ENCODE measurements at places on chromosomes 2 and 18. TPM values are rescaled to one million over a fixed set of nuclear protein-coding genes. Genes with fewer than 3 reads are reported as not detected.

DNA sequence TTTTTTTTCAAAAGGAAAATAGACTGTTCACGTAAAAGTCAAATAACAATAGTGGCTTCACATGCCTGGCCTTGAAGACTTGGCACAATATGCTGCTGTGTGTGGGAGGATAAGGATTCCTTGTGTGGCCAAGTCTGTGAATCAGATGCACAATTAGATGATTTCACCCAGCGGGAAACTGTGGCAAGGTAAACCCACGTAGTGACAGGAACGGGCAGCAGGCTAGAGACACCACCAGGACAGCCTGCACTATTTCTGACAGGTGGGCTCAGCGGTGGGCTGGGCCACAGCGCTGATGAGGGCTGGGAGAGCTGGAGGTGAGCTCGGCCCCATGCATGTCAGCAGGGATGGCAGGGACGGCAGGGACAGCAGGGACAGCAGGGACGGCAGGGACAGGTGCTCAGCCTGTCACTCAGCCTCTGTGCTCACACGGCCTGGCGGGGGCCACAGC lies 21.6 kb downstream of the SNORC start:
- DNase-seq: no peak
- no peaks in the 10 kb centered on the region for H3K36me3 ChIP-seq
- H3K27ac ChIP-seq: no peak overlapping the region

GRCh38 chr18:40911582-40912254 lies 1043.3 kb upstream of the PIK3C3 start:
- no peak overlapping the region for H3K27ac ChIP-seq
- H3K4me1 ChIP-seq: no peaks in the 10 kb centered on the region
- H3K36me3 ChIP-seq: no peaks in the 10 kb centered on the region
- no peaks in the 10 kb centered on the region for H3K27me3 ChIP-seq
- no peak overlapping the region for H3K4me3 ChIP-seq

ALKAL2 gene
- total RNA-seq: not detected

DNA sequence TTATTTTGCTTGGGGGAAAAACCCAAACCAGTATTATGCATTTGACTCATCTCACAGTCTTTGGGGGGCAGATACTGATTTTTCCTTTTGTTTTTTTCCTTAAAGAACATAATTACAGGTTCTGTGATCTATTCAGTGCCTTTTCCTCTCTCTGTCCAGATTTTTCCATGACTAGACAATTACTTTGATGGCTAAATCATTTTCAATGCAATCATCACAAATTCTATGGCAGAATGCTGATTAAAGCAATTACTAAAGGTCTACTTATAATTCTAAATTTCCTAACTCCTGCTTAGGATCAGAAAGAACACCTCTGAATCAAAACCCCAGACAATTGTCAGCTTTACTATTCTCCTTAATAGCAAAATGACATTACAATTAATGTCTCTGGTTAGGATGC lies 38.8 kb downstream of the POLR1A start:
- no peaks in the 10 kb centered on the region for H3K27me3 ChIP-seq
- no peak overlapping the region for H3K27ac ChIP-seq
- H3K4me1 ChIP-seq: peaks cover 21% of the 10 kb centered on the region

IL1F10 gene
- not detected for total RNA-seq

ACAA2 gene
- 23.8 TPM for total RNA-seq

SLC30A3 gene
- 0.19 TPM for total RNA-seq

GRCh38 chr2:69731147-69731970 lies 10.6 kb upstream of the ANXA4 start:
- DNase-seq: no peak
- no peaks in the 10 kb centered on the region for H3K27me3 ChIP-seq
- no peak overlapping the region for H3K4me3 ChIP-seq
- no peaks in the 10 kb centered on the region for H3K4me1 ChIP-seq

- no peak for DNase-seq
- H3K4me1 ChIP-seq: no peaks in the 10 kb centered on the region
- H3K27me3 ChIP-seq: no peaks in the 10 kb centered on the region
- no peaks in the 10 kb centered on the region for H3K36me3 ChIP-seq
- H3K27ac ChIP-seq: peak overlapping the region; percentile 18
These were observed 20.8 kb upstream of the MGAT5 start for GRCh38 chr2:134232868-134233727.

DNA sequence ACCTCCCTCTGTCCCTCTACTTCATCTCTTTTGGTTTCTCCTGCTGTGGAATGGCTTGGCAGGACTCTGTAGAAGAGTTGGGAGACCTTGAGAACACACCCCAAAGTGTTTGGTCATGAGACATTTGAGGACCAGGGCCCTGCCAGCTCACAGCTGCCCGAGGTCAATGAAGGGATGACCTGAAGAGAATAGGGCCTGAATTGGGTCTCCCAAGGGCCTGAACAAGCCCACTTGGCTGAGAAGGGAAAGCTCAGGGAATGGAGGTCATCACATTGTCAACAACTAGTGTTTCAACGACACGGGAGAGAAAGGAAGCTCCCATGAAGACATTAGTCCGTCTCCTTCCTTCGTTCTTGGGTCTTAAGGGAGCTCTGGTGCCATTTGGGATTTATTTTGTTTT lies 52.8 kb downstream of the TTC32 start:
- H3K27me3 ChIP-seq: no peaks in the 10 kb centered on the region
- no peak for DNase-seq
- H3K36me3 ChIP-seq: no peaks in the 10 kb centered on the region
- H3K27ac ChIP-seq: no peak overlapping the region
- no peak overlapping the region for H3K4me3 ChIP-seq
- no peaks in the 10 kb centered on the region for H3K4me1 ChIP-seq

DNA sequence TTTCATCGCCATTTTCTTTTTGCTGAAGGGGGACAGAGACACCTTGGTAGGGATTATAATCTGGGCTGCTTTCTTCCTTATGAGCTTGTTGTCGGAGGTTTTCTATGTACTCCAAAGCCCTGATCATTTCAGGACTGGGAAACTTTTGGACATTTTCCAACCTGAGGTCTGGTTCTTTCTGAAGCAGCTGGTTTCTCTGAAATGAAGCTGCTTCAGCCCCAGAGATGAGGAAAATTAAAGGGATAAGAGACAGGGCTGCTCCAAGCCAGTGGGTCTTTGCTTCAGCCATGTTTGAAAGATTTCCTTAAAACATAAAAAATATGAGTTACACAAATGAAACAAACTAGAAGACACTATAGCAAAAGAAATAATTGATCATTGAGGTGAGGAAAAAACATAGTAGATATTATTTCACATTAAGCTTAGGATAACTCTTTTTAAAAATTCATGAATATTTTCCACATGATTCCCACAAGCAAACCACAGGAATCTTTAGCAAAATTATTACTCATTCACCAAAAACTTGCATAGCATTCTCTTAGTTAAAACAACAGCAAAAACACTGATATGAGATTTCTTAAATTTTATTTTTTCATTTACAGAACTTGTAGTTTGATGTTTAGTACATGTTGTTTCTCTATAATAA lies 3.0 kb downstream of the SCG2 start:
- no peaks in the 10 kb centered on the region for H3K4me1 ChIP-seq
- H3K4me3 ChIP-seq: no peak overlapping the region
- H3K36me3 ChIP-seq: no peaks in the 10 kb centered on the region
- no peaks in the 10 kb centered on the region for H3K27me3 ChIP-seq
- no peak overlapping the region for H3K27ac ChIP-seq
- no peak for DNase-seq

DNA sequence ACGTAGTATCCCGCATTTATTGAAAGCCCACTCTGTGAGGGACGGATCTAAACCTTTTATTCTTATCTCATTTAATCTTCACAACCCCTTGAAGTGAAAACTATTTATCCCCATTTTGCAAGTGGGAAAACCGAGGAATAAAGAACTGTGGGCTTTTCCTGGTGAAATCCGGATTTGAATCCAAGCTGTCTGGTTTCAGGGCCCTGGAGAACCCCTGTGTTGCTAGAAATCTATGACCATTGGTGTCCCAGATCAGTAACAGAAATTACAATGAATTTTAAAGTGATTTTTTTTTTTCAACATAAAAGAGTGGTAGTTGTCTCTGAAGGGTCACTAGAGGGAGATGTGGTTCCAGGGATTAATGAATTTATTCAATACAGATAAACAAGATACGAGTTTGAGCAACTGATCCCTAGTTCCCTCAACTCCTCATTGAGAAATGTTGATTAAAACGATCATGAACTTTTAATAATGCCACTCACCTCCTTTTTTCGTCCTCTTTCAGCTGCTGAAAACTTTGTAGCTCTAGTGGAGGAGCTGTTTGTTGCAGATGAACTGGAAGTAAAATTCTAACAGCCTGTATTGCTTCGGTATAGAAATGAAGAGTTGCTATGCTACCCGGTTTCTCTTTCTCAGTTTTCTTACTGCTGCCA lies 940 bp downstream of the XRCC5 start:
- no peak for DNase-seq
- peak overlapping the region; percentile 88 for H3K27ac ChIP-seq
- peaks cover 29% of the 10 kb centered on the region for H3K4me1 ChIP-seq
- peaks cover 41% of the 10 kb centered on the region for H3K36me3 ChIP-seq
- peak overlapping the region; percentile 98 for H3K4me3 ChIP-seq
